ENCODE measurements at places on chromosomes 4 and X.

DNA sequence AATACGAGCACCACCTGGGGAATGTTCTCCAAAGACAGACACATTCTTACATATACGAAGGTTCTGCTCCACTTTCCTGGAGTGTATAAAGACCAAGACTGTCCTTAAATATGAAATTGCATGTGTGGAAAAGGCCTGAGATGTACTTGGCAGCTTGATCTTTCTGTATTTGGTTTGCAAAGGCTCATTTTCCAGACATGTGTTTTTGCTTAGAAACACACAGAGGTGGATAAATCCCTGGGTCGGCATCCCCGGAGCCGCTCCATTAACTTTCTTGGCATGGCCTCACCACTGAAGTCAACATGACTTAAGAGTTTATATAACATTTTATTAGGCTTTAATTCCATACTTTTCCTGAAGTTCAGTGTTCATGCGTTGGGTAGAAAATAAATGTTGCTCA, 239.4 kb downstream of the LDB2 start:
- no peak for DNase-seq

DNA sequence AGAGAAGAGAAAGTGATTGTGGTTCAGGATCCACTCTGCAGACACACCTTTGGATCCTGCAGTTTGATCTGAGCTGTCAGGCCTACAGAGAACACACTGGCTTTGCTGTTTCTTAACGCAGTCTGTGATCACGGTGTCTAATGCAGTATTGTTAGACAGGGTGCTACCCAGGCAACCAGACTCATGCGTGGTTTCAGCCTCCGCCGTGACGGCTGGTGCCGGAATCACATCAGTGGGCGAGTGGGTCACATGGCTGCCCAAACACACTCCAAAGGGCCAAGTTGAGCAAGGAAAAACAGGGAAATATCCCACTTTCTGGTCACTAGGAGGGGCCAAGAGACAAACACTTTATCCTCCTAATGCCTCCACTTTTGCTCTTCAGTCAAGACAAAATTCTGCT, 27.5 kb downstream of the CCDC149 start:
- no peak for DNase-seq

DNA sequence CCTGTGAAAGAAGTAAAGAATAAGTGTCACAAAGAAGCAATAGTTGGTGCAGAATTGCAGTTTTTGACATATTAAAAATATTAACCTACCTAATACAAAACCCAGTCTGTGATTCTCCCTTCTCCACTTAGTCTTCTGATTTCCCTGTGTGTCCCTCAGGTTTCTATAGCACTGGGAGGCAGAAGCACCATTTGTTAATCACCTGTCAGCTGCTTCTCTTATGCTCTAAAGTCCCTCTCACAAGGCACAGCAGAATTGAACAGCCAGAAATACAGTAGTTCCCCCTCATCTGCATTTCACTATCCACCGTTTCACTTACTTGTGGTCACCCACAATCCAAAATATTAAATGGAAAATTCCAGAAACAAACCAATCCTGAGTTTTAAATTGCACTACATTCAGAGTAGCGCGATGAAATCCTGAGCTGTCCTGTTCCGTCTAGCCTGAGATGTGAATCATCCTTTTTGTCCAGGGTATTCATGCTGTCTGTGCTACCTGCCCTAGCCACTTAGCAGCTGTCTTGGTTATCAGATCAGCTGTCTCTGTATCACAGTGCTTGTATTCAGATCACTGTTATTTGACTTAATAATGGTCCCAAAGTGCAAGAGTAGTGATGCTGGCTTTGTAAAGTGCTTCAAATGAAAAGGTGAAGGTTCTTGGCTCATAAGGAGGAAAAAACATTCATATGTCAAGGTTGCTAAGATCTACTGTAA, 984.1 kb upstream of the GRID2 start:
- DNase-seq, result no peak

GRCh38 chrX:1397001-1397400, 5.1 kb upstream of the SLC25A6 start:
- DNase-seq, result no peak

GRCh38 chr4:22692736-22693135, at the start of gene GBA3:
Gene GBA3, plus strand, starts transcription at chr4:22692937.
- peak; percentile 8 for DNase-seq

DNA sequence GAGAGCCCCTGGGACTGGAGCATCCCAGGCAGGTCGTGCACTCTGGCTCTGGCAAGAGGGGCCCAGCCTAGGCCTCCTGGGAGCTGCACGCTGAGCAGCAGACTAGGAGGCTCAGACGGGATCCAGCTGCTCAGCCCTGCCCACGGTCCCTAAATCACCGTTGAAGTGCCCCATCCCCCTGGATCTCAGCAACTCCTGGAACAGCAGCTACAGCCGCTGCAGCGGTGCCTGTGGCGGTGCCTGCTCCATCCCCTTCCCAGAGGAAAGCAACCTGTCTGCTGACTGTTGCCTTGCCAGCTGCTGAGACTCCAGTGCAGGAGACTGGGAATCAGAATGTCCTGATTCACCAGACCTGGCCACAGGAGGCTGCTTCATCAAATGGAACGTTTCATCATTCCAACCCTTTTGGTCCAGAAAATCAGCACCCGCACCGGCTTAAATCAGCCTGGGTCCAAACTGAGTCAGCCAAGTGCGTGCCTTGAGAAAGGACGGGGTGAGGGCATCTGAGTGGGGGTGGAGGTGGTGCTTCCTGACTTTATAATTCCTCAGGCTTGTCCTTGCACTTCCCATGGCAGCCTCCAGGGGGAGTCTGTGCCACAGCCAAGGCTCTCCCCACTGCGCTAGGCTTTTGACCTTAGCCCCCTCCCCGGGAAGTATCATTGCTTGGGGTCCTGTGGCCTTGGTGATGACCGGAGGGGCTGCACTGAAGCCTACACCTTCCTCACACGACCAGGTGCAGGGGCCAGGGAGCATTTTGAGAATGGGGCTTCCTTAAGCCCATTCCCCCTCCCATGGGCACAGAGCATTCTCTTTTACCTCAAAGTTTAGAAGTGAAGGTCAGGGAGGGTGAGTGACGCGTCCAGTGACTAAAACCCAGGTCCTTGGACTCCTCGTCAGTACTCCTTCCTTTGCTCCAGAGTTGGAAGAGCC, 6.5 kb downstream of the ZNF185 start:
- DNase-seq, result peak; percentile 49

DNA sequence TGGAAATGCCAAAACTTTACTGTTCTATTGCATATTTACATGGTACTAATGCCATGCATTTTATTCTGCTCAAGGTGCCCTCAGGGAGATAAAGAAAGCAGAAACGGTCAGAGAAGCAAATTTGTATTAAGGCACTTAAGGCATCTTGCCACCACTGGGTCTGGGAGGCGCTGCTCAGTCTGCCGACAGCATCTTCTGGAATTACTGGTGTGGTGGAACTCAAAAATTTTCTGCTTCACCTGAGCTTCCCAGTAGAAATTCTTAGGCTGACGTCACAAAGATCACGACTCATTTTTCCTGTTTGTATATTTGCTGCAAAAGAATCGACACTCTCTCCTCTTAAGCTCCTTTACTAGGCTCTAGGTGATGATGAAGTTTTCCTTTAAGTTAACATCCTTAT, 3.0 kb downstream of the RASSF6 start:
- DNase-seq, result no peak

GRCh38 chrX:42269186-42269585, 345.8 kb upstream of the CASK start:
- DNase-seq, result no peak

- DNase-seq, result no peak
Measured at GRCh38 chr4:76279462-76279861, 27.1 kb upstream of the STBD1 start.

GRCh38 chr4:25811374-25811690, 51.5 kb downstream of the SEL1L3 start:
- no peak for DNase-seq

DNA sequence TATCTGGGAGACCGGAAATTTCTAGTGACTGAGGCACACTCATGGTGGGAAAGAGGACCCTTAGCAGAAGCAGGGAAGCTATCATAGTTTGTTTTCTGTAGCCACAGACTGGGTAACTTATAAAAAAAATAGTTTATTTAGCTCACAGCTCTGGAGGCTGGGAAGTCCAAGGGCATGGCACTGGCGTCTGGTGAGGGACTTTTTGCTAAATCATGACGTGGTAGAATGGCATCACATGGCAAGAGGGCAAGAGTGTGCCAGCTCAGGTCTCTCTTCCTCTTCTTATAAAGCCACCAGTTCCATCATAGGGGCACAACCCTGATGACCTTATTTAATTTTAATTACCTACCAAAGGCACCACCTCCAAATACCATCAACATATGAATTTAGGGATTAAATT, 13.3 kb downstream of the APLN start:
- no peak for DNase-seq

- DNase-seq, result peak; percentile 19
Measured at GRCh38 chr4:84379917-84380641, 119.0 kb downstream of the NKX6-1 start.

DNA sequence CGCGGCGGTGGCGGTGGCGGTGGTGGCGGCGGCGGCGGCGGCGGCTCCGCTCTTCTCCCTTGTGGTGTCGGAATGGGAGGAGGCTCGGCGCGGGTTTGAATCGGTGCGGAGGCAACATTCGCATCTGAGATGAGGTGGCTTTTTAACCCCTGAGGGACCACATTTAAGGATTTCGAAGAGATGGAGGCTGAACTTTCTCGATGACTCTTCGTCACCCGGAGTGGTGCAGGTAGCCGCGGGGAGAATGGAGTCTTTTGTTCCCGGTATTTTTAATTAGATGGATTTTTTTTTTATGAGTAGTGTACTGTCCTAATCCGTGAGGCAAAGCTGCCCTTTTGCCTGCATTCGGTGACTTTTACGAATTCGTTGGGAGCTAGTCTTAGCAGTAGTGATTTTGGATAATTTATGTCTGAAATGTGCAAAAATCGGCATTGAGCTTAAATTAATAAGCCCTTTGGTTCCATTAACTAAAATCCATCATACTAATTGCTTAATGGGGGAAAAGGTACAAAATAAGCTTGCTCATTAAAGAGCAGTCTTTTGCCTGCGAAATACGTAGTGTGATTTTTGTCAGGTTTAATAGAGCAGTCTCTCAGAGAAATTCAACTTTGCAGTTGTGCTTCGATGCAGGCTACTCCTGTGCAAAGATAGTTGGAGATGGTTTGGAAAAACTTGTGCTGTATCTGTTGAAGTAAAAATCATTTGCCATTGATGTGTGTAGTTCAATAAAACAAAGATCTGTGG, 206.2 kb downstream of the TENM3 start:
- peak; percentile 87 for DNase-seq

- peak; percentile 72 for DNase-seq
Measured at GRCh38 chr4:41069838-41070237, 144.5 kb downstream of the APBB2 start.

DNA sequence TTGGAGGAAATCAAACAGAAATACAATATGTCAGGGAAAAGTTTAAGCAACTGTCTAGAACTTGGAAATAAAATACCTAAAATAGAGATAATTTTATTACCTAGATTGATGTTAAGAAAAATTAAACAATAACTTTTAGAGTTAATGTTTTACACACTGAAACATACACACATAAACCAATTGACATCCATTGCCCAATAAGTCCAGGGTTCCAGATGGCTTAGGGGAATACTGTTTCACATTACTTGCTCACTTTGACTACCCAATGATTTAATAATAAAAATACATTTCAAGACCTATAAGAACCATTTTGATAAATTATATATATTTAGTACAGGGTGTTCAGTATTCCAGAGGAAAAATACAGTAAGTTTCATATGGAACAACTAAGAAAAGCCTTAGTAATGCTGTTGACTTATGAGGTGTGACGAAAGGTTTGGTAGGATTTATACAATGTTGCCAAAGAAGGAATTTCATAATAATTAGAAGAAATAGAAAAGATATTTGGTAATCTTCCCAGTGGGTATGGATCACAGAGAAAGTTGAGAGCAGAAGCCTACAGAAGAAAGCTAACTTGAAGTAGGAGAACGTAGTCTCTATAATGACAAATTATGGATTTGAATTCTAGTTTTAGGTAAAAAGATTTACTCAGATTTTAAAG, 23.0 kb upstream of the UGT2B4 start:
- no peak for DNase-seq

- DNase-seq, result no peak
Measured at GRCh38 chr4:3671571-3672464, 94.4 kb upstream of the ADRA2C start.

GRCh38 chr4:143281507-143282190, 55.0 kb upstream of the GAB1 start:
- no peak for DNase-seq

DNA sequence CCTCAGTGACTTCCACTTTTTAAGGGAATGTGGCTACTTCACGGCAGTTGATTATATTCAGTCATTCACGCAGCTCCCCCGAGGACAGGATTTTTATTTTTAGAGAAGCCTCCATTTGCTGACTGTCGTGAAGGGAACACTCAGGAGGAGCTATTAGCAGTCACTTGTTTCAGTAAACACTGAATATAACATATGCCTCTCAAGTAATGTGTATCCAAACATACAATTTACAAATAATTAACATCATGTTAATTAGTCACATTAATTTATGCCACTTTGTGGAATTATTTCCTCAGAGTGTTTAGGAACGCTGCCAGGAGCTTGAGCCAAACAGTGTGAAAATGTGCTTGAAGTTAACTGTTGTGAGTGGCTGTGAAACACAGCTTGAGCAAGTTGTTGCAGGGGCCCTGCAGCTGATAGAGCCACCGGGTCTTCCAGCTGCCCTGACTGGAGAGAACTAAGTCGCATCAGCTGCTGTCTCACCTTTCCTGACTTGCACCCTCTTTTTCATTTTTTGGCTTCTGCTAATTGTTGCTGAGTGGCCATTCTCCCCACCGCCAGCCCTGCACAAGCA, 245.6 kb downstream of the LDB2 start:
- no peak for DNase-seq

DNA sequence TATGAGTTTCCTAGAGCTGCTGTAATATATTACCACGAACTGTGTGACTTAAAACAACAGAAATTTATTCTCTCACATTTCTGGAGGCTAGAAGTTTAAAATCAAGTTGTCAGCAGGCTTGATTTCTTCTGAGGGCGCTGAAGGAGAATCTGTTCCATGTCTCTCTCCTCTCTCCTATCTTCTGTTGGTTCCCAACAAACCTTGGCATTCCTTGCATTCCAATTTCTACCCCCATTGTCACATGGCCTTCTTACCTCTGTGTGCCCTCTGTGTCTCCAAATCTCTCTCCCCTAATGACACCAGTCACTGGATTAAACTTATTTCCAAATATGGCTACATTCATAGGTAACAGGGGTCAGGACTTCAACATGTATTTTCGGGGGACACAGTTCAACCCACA, 672.7 kb downstream of the RPA4 start:
- DNase-seq, result peak; percentile 12

GRCh38 chr4:151808542-151808941, 47.7 kb upstream of the GATB start:
- DNase-seq, result no peak

- DNase-seq, result no peak
Measured at GRCh38 chr4:55395218-55395528, 584 bp upstream of the TMEM165 start.

- no peak for DNase-seq
Measured at GRCh38 chr4:36189511-36190226, 54.6 kb downstream of the ARAP2 start.

- DNase-seq, result no peak
Measured at GRCh38 chr4:161642708-161643107, 521.1 kb downstream of the FSTL5 start.

GRCh38 chr4:113584407-113585150, 177.0 kb downstream of the CAMK2D start:
- peak; percentile 13 for DNase-seq
